ENCODE measurements at places on chromosomes 13 and 19.
A peak's percentile ranks its signal among the peaks of the same experiment; 100 is the strongest.

GRCh38 chr13:80337288-80338081, 3.4 kb downstream of the SPRY2 start:
- peak; percentile 39 for DNase-seq

- DNase-seq = no peak
Observed at GRCh38 chr19:48230555-48231129, 25.1 kb downstream of the CARD8 start.

GRCh38 chr13:81078048-81078447, 737.1 kb upstream of the SPRY2 start:
- DNase-seq = no peak

DNA sequence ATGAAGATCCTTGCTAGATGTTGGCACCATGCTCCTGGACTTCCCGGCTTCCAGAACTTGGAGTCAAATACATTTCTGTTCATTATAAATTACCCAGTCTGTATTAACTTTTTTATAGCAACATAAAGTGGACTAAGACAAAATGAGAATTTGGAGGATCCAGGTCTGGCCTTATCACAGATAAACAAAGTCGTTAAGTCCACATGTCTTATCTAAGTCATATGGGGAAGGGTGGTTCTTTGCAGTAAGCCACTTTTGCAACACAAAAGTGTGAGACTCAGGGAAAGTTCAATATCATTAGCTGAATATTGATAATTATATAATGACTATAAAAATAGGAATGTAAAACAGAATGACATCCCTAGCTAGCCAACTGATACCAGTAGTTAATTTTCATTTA, 91.6 kb upstream of the SIAH3 start:
- DNase-seq = no peak

DNA sequence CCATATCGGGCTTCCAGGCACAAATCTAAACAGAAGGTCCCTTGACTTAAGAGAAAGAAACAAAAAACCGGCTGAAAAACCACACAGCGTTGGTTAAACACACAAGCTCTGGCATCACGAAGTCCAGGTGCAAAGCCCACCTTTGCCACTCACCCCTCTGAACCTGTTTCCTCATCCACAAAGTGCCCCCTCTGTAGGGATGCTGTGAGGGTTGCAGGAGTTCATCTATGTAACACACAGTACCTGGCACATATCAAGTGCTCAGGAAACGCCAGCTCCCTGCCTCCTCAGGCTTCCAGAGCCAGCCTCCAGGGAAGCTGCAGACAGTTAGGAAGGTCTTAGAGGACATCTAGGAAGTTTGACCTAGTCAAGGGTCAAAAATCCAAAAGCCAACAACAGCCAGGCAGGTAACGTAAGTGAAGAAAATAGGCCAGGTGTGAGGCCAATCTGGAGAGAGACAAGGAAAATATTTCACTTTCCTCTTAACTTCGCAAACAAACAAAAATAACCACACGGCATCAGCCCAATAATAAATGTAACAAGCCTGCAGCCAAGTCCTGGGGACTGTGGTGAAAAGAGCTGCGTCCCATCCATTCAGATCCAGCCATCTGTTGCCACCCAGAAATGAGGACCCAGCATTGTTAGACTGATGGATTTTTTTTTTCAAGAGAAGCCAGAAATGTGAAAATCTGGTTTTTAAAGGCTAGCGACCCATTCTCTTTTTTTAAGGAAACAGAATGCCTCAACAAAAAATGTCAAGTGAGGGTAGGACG, 10.0 kb downstream of the KDELR1 start:
- no peak for DNase-seq

- DNase-seq = peak; percentile 76
Observed at GRCh38 chr19:38003438-38004185, 96.6 kb downstream of the SIPA1L3 start.
